ENCODE measurements at places on chromosomes 3 and 15. TPM values are rescaled to one million over a fixed set of nuclear protein-coding genes. Genes with fewer than 3 reads are reported as not detected.

ZNF620 gene
- 0.39 TPM for total RNA-seq

HYAL3 gene
- total RNA-seq = 11.6 TPM

VGLL3 gene
- 0.65 TPM for total RNA-seq

ZNF860 gene
- total RNA-seq = 3.7 TPM

EPHB1 gene
- total RNA-seq = 0.08 TPM

NTRK3 gene
- total RNA-seq = not detected

HTR3E gene
- not detected for total RNA-seq

RAB11A gene
- total RNA-seq = 344 TPM

SSUH2 gene
- not detected for total RNA-seq

WDR5B gene
- 2.0 TPM for total RNA-seq

UACA gene
- total RNA-seq = 12.1 TPM

ARL14 gene
- not detected for total RNA-seq

GRK7 gene
- not detected for total RNA-seq

TMEM108 gene
- total RNA-seq = not detected

SCAANT1 gene
- total RNA-seq = not detected

FOXL2NB gene
- total RNA-seq = 0.70 TPM

ADAMTSL3 gene
- not detected for total RNA-seq

PLIN1 gene
- 0.08 TPM for total RNA-seq

CRABP1 gene
- not detected for total RNA-seq

ESYT3 gene
- 1.5 TPM for total RNA-seq

KIF7 gene
- 6.2 TPM for total RNA-seq

FEZF2 gene
- total RNA-seq = not detected

CFAP100 gene
- not detected for total RNA-seq

ATP8B4 gene
- total RNA-seq = not detected

DNASE1L3 gene
- total RNA-seq = not detected

CPB1 gene
- total RNA-seq = not detected

TRPM1 gene
- not detected for total RNA-seq

PAQR9 gene
- not detected for total RNA-seq

RASSF1 gene
- total RNA-seq = 16.5 TPM

GOLGA8R gene
- total RNA-seq = not detected

GPR62 gene
- total RNA-seq = not detected

PLA2G4D gene
- total RNA-seq = 0.08 TPM

CPLX3 gene
- not detected for total RNA-seq

CSPG4 gene
- total RNA-seq = 77.6 TPM

HHATL gene
- total RNA-seq = not detected

MST1 gene
- 2.4 TPM for total RNA-seq

ITGB5 gene
- 92.5 TPM for total RNA-seq

POC1A gene
- total RNA-seq = 8.7 TPM

GOLGA6B gene
- not detected for total RNA-seq

TRNT1 gene
- 14.0 TPM for total RNA-seq

ACY1 gene
- total RNA-seq = 148 TPM

MUSTN1 gene
- 1.6 TPM for total RNA-seq

LRRC15 gene
- not detected for total RNA-seq

RPL14 gene
- 585 TPM for total RNA-seq

SEC62 gene
- total RNA-seq = 21.4 TPM

SYNPR gene
- not detected for total RNA-seq

LRRC34 gene
- 2.3 TPM for total RNA-seq

IL16 gene
- total RNA-seq = not detected

GASK1A gene
- total RNA-seq = 0.91 TPM

GPX1 gene
- 536 TPM for total RNA-seq

Measured in hair follicular keratinocyte (primary cell).